ENCODE measurements at places on chromosomes 13 and 19. TPM values are rescaled to one million over a fixed set of nuclear protein-coding genes. Genes with fewer than 3 reads are reported as not detected.

GRCh38 chr19:35963514-35963913 lies 27.3 kb downstream of the LRFN3 start:
- no peak for DNase-seq

Gene KCNC3
- 4.0 TPM for total RNA-seq

DNA sequence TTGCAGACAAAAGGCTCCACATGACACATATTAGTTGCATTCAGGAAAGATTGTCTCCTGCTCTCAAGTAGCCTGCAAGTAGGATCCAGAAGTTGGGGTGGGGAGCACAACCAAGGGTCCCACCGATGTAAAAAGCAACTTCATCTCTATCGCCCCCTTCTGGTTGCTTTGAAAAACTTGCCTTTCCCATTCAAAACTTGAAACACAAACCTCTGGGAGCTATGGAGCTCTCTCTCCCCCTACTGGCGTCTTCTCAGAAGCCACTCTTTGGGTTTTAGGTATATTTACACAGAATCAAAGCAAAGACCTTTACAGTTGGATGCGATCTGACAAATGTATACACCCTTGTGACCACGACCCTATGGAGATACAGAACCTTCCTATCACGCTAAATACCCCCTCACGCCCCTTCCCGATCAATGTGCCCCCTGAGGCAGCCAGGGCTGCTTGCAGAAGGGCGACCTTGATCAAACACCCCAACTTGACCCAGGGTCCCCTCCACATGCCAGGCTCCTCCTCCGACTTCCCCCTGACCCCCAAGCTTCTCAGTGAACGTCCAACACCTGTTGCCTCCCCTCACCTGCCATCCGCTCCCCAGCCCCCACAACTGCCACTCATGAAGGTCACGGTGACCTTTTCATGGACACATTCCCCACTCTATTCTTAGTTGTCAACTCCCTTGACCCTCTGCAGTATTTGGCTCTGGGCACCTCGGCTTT lies 10.1 kb downstream of the NOSIP start:
- DNase-seq: no peak

DNA sequence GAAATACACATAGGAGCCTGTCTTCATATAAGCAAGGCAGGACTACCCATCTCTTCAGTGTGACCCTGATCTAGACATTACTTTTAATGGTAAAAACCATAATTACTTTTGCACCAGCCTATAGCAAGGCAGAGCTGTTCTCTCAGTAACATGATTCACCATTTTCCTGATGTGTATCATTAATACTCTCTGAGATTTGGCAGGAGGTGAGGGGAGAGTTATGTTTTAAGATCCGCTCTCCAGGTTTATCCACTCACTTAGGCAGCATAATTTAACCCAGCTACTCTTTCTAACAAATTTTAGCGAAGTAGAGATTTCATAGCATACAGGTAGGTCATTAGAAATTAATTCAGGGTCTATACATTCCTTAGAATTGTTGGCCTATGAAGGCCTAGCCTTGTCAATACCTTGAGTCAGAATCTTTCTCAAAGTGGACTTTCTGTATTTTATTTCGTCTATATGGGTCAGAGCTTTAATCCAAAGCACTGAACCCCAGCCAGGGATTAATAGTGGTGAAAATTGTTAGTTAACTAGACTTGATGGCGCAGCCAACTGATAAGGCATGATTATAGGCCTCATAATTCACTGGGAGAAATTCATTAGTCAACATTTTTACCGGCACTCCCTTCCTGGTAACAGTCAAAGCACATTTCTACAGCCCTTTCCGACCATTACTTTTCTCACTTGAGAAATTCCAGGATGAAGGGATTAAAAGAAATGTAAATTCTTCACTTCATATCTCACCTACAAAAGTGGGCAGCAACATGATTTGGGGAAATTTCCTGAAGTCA lies 955.1 kb downstream of the DIAPH3 start:
- no peak for DNase-seq

Gene FGF21
- not detected for total RNA-seq

Gene EDDM13
- not detected for total RNA-seq

DNA sequence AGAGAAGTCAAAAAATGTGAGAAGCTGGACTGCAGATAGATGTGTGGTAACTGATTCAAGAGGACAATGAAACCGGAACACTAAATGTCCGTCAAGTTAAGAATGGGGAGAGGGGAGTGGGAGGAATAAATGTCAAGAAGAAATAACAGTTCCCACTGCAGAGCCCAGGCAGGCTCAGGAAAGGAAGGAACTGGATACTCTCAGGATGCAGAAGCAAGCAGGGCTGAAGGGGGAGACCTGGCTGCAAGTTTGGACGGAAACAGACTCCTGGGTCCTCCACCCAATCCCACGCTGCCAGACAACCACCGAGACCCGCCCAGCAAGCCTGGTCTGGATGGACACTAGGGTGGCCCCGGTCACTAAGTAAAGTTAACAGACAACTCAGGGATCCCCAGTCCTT lies 18.1 kb downstream of the TUBGCP3 start:
- DNase-seq: no peak

GRCh38 chr13:112248406-112248760 lies 127.8 kb upstream of the SPACA7 start:
- DNase-seq: no peak

DNA sequence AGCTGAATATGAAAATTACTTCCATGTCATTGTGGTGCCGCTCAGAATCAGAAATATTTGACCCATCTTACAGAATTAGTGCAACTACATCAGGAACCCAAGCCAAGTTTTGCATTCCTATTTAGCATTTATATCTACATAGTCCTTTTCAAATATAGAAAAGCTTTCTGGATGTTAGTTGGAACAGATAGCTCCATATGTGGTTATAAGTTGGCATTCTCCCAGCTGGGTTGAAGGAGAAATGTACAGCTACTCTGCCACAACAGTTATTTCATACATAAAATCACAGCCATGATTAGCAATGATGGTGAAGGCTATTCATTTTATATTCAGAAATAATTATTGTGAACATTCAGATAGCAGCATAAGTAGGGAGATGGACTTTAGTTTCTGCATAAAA lies 28.2 kb downstream of the HPN start:
- DNase-seq: no peak

DNA sequence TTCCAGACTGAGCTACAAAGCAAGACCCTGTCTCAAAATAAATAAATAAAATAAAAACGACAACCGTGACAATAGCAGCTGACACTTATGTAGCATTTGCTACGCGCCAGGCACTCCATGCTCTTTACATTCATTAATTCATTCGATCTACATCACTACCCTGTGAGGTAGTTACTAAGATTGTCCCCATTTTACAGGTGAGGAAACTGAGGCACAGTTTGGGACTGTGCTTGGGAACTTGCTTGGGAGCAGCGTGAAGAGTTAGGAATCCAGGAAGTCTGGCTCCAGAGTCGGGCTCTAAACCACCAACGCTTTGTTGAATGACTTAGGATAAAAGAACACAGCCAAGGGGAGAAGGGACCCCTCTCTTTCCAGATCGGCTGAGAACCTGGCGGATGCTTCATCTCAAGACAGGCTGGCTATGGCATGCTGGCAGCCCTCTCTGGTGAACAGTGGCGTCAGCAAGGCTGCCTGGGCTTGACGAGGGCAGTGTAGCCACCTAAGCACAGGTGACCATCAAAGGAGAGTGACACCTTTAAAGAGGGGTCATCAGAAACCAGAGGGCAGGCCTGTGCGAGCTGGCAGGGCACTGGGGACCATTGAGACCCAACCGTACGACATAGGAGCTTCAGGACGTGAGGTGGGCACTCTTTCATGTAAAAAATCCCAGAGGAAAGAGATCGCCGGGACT lies 591 bp downstream of the DOHH start:
- no peak for DNase-seq

Gene RNF17
- total RNA-seq: not detected

Gene FAM83E
- not detected for total RNA-seq

Gene SPINT2
- 8.6 TPM for total RNA-seq

GRCh38 chr13:80835902-80836301 lies 495.0 kb upstream of the SPRY2 start:
- DNase-seq: no peak

Gene NECTIN2
- total RNA-seq: 54.0 TPM

Gene ZNF154
- 3.4 TPM for total RNA-seq

- DNase-seq: no peak
These were observed 78.6 kb upstream of the TEX29 start for GRCh38 chr13:111241862-111242261.
